Lung (tissue), 17 donors: ENCODE measurements at places on chromosomes 3 and 15.
A peak's percentile ranks its signal among the peaks of the same experiment; 100 is the strongest.

GRCh38 chr3:33918126-33918756 is 119.8 kb downstream of the PDCD6IP start:
- DNase-seq: no peak
- H3K27ac ChIP-seq: no peak overlapping the region
- H3K4me1 ChIP-seq: no peaks in the 10 kb centered on the region
- H3K36me3 ChIP-seq: no peaks in the 10 kb centered on the region
- H3K27me3 ChIP-seq: no peaks in the 10 kb centered on the region

- no peak overlapping the region for H3K27ac ChIP-seq
- H3K36me3 ChIP-seq: no peaks in the 10 kb centered on the region
- no peak for DNase-seq
Measured at GRCh38 chr3:162337630-162338029, 841.0 kb downstream of the OTOL1 start.

- H3K36me3 ChIP-seq: no peaks in the 10 kb centered on the region
- no peaks in the 10 kb centered on the region for H3K27me3 ChIP-seq
- H3K27ac ChIP-seq: no peak overlapping the region
- no peak overlapping the region for H3K4me3 ChIP-seq
Measured at GRCh38 chr15:87349181-87349580, 907.4 kb downstream of the NTRK3 start.

- no peaks in the 10 kb centered on the region for H3K27me3 ChIP-seq
- DNase-seq: no peak
- no peaks in the 10 kb centered on the region for H3K36me3 ChIP-seq
- H3K4me1 ChIP-seq: peaks cover 20% of the 10 kb centered on the region
- no peak overlapping the region for H3K4me3 ChIP-seq
- no peak overlapping the region for H3K27ac ChIP-seq
Measured at GRCh38 chr3:52084954-52085680, 28.7 kb upstream of the DUSP7 start.

DNA sequence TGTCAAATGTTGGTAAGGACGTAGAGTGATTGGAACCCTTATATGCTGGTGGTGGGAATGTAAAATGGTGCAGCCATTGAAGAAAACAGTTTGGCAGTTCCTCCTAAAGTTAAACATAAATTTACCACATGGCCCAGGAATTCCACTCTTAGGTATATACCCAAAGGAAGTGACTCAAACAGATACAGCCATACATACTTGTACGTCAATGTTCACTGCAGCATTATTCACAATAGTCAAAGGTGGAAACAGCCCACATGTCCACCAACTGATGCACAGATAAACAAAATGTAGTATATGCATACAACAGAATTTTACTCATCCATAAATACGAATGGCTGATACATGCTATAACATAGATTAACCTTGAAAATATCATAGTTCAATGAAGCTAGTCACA is 13.2 kb downstream of the CLASP2 start:
- no peak overlapping the region for H3K4me3 ChIP-seq
- DNase-seq: no peak
- no peaks in the 10 kb centered on the region for H3K27me3 ChIP-seq
- H3K27ac ChIP-seq: no peak overlapping the region

DNA sequence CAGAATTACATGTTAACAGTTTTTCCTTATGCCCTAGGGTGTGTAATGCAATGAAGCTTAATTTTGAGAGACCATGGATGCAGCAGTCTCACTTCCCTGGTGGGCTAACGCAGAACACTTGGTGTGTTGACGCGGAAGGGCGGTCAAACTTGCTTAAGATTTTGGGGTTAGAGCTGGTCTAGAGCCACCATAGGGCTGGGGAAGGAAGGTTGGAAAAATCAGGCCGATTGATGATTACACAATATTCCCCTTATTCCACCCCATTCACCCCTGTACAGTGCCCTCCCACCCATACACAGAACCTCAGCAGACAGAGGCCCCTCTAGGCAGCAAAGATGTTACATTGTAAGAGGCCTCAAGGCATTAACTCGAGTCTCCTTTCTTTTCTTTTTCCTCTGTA is 24.3 kb downstream of the VGLL4 start:
- H3K27me3 ChIP-seq: no peaks in the 10 kb centered on the region
- H3K36me3 ChIP-seq: no peaks in the 10 kb centered on the region
- no peak overlapping the region for H3K4me3 ChIP-seq
- peaks cover 17% of the 10 kb centered on the region for H3K4me1 ChIP-seq
- no peak for DNase-seq

DNA sequence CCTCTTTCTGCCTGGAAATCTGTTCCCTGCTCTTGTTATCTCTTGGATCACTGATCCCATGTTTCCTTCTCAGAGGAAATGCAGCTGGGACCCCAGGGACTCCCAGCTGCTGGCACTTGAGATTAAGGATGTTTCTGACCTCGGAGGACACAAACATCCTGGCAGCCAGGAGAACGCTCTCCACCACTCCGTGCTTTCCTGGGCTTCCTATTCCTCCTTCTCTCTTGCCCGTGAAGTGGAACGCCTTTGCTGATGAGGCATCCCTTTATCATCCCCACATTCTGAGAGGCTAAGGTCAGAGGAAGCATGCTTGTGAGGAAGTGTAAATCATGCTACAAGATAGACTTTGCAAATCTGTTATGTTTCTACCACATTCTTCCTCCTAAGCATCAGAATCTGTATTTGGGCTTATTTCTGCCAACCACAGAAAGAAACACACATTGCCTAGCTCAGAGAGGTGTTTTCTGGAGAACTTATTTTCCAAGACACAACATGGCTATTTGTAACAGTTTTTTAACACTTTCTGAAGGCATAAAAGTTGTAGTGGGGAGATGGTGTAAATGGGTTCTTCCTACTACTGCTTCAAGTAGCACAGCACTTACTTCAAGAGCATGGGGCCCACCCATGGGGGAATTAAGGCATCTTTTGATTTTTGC is 25.6 kb upstream of the LDHAL6B start:
- H3K36me3 ChIP-seq: no peaks in the 10 kb centered on the region
- H3K4me1 ChIP-seq: no peaks in the 10 kb centered on the region
- no peak overlapping the region for H3K27ac ChIP-seq
- no peak for DNase-seq

- H3K27me3 ChIP-seq: peaks cover 3% of the 10 kb centered on the region
- no peaks in the 10 kb centered on the region for H3K4me1 ChIP-seq
- H3K4me3 ChIP-seq: no peak overlapping the region
- H3K36me3 ChIP-seq: no peaks in the 10 kb centered on the region
- H3K27ac ChIP-seq: no peak overlapping the region
Measured at GRCh38 chr15:98581715-98582114, 66.6 kb upstream of the IGF1R start.

- no peak overlapping the region for H3K27ac ChIP-seq
- no peak overlapping the region for H3K4me3 ChIP-seq
- H3K36me3 ChIP-seq: no peaks in the 10 kb centered on the region
- no peaks in the 10 kb centered on the region for H3K27me3 ChIP-seq
Measured at GRCh38 chr3:38597502-38598060, 51.9 kb downstream of the SCN5A start.

DNA sequence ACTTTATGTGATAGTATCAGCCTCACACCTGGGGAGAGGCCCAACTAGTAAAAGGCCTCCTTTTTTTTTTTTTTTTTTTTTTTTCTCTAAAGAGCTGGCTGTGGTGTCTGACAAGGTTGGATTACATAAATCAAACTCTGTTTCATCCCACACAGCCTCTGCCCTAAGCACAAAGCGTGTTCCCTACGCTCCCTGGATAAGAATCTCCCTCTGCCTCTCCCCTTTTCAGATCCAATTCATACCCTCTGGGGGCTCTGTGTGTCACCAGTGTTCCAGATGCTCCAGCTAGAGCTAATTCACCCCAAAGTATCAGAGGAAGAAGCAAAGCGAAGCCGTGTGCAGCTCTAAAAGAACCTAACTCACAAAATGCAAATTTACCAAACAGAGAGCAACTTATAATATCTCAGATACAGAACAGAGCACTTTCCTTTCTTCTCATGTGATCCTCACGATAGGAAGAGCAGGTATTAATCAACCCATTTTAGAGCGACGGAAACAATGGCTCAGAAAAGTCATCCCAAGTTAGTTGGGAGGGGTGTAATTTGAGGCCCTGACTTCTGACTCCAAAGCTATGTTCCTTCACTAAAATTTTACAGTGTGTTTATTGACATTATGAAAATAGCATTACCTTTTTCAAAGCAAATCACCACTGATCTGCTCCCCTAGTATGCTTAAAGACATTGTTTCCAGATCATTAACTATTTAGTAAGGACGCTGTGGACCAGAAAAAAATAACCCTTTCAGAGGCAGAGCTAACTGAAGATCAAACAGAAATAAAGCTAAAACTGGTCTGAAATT is 12.4 kb downstream of the BMF start:
- H3K36me3 ChIP-seq: no peaks in the 10 kb centered on the region
- H3K27ac ChIP-seq: no peak overlapping the region
- no peaks in the 10 kb centered on the region for H3K27me3 ChIP-seq
- no peak for DNase-seq
- H3K4me3 ChIP-seq: no peak overlapping the region
- peaks cover 65% of the 10 kb centered on the region for H3K4me1 ChIP-seq

DNA sequence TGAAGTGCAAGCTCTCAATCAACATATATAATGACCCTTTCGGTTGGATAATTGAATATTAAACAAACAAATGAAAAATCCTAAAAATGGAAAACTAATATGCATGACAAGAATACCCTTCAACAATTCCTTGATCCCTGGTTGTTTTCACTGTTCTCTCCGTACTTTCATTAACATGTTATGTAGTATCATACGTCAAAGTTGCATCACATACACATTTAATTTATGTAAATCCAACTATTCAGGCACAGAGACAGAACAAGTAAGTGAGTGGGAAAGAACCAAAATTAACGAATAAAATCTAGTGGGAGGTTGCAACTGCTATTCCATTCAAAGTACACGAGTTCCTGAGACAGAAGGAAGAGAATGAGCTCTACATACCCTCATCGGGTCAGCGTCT is 176.0 kb downstream of the SUCLG2 start:
- H3K27ac ChIP-seq: no peak overlapping the region
- H3K36me3 ChIP-seq: peaks cover 4% of the 10 kb centered on the region
- H3K4me1 ChIP-seq: no peaks in the 10 kb centered on the region
- DNase-seq: no peak
- no peaks in the 10 kb centered on the region for H3K27me3 ChIP-seq

DNA sequence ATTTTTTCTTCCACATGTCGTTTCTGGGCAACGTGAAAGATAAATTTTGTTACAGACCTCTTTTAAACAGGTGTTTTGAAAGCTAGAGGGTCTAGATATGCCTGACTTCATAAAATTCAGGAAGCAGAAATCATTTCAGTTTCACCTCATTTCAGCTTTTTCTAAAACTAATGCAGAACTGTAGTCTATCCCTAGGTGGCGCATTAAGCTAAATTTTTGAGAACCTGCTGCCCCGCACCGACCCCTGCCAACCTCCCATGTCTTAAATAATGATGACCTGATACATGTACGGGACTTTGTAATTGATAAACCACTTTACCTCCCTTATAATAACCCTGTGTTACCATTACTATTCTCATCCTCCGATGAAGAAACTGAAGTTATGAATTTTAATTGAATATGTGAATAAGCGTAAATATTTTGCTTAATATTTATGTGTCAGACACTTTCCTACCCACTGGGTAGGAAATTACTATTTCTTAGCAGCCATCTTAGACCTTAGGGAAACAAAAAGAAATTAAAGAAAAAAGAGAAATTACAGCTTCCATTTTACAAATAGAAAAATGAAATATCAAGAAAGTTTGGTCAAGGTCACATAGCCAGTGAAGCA is 78.7 kb upstream of the GCNT3 start:
- H3K27ac ChIP-seq: no peak overlapping the region
- no peaks in the 10 kb centered on the region for H3K36me3 ChIP-seq
- H3K4me1 ChIP-seq: no peaks in the 10 kb centered on the region
- no peak overlapping the region for H3K4me3 ChIP-seq
- DNase-seq: peak; percentile 31

- DNase-seq: no peak
- H3K27ac ChIP-seq: no peak overlapping the region
- no peaks in the 10 kb centered on the region for H3K4me1 ChIP-seq
- H3K36me3 ChIP-seq: no peaks in the 10 kb centered on the region
- H3K27me3 ChIP-seq: no peaks in the 10 kb centered on the region
- no peak overlapping the region for H3K4me3 ChIP-seq
Measured at GRCh38 chr3:152113992-152114651, 154.6 kb upstream of the MBNL1 start.

GRCh38 chr3:94996743-94997142 is 933.9 kb downstream of the NSUN3 start:
- no peak overlapping the region for H3K27ac ChIP-seq
- no peak overlapping the region for H3K4me3 ChIP-seq
- H3K4me1 ChIP-seq: no peaks in the 10 kb centered on the region
- H3K27me3 ChIP-seq: peaks cover 2% of the 10 kb centered on the region
- DNase-seq: no peak
- no peaks in the 10 kb centered on the region for H3K36me3 ChIP-seq

DNA sequence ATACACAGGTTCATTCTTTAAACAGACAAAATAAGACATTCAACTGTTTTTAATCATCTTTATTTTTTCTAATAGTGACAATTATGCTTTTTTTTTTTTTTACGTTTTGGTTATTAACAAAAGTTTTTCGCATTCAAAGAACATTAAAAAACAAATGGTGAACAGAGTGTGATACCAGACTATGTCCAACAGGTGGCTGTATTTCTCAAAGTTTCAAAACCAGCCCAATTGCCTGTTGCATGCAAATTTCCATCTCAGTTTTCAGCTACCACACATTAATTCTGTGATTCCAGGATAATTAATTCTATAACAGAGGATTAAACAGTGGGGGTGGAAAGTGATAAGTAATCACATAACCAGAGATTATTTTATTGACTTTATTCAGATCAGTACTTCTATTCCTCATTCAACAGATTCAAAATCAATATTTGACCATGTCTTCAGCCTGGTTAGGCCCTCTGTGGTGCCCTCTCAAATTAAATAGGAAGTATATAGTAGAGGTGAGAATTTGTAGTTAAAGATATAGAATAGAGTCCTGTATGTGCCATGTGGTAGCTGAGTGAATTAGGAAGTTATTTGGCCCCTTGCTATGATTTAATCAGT is 122.2 kb upstream of the DCBLD2 start:
- H3K27me3 ChIP-seq: no peaks in the 10 kb centered on the region
- H3K36me3 ChIP-seq: no peaks in the 10 kb centered on the region
- peak; percentile 61 for DNase-seq
- no peak overlapping the region for H3K4me3 ChIP-seq
- H3K27ac ChIP-seq: no peak overlapping the region

GRCh38 chr15:36858423-36858822 is 241.9 kb downstream of the MEIS2 start:
- H3K36me3 ChIP-seq: no peaks in the 10 kb centered on the region
- H3K27ac ChIP-seq: no peak overlapping the region
- no peaks in the 10 kb centered on the region for H3K27me3 ChIP-seq
- H3K4me3 ChIP-seq: no peak overlapping the region
- no peaks in the 10 kb centered on the region for H3K4me1 ChIP-seq

GRCh38 chr3:112803467-112803866 is 43.2 kb downstream of the CD200R1L start:
- peaks cover 8% of the 10 kb centered on the region for H3K27me3 ChIP-seq
- no peak overlapping the region for H3K4me3 ChIP-seq
- no peak for DNase-seq
- H3K4me1 ChIP-seq: peaks cover 3% of the 10 kb centered on the region
- H3K36me3 ChIP-seq: no peaks in the 10 kb centered on the region
- no peak overlapping the region for H3K27ac ChIP-seq
